ENCODE measurements at places on chromosomes 3 and 15. TPM values are rescaled to one million over a fixed set of nuclear protein-coding genes. Genes with fewer than 3 reads are reported as not detected.

The LTK gene
- total RNA-seq = 0.18 TPM

The SLC35G2 gene
- total RNA-seq = 15.6 TPM

The SPINK8 gene
- not detected for total RNA-seq

The KLHL25 gene
- 3.6 TPM for total RNA-seq

The CACNA1D gene
- total RNA-seq = not detected

The SPINT1 gene
- total RNA-seq = 1.7 TPM

The CGNL1 gene
- total RNA-seq = 50.1 TPM

The CAMP gene
- total RNA-seq = not detected

The TRIM42 gene
- total RNA-seq = not detected

The ZMYND10 gene
- total RNA-seq = 0.13 TPM

The ROPN1 gene
- total RNA-seq = not detected

The GOLGA6L7 gene
- not detected for total RNA-seq
